ENCODE measurements at places on chromosomes 1 and 21.

- DNase-seq, result no peak
These were observed 35.2 kb upstream of the ABCA4 start for GRCh38 chr1:94156096-94156625.

GRCh38 chr1:236016083-236016482, 48.8 kb downstream of the NID1 start:
- no peak for DNase-seq

DNA sequence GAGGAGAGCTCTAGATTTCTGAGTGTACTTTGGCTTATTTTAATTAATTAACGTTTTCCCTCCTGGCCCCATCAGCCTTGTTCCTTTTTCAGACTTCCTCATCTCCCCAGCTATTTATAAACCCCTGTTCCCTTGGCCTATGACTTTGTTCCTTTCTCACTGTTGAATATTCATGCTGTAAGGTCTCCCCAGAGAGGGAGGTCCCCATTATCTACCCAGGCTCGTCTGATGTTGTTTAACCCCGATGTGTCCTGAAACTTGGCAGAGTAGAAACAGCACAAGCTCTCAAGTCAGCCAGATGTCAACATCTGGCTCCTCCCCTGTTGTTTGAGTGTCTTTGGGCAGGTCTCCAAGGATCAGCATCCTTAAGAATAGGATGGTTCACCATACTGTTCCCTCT, 153.6 kb downstream of the HIVEP3 start:
- DNase-seq, result no peak

- DNase-seq, result no peak
These were observed 96.7 kb downstream of the NGF start for GRCh38 chr1:115241309-115241708.

DNA sequence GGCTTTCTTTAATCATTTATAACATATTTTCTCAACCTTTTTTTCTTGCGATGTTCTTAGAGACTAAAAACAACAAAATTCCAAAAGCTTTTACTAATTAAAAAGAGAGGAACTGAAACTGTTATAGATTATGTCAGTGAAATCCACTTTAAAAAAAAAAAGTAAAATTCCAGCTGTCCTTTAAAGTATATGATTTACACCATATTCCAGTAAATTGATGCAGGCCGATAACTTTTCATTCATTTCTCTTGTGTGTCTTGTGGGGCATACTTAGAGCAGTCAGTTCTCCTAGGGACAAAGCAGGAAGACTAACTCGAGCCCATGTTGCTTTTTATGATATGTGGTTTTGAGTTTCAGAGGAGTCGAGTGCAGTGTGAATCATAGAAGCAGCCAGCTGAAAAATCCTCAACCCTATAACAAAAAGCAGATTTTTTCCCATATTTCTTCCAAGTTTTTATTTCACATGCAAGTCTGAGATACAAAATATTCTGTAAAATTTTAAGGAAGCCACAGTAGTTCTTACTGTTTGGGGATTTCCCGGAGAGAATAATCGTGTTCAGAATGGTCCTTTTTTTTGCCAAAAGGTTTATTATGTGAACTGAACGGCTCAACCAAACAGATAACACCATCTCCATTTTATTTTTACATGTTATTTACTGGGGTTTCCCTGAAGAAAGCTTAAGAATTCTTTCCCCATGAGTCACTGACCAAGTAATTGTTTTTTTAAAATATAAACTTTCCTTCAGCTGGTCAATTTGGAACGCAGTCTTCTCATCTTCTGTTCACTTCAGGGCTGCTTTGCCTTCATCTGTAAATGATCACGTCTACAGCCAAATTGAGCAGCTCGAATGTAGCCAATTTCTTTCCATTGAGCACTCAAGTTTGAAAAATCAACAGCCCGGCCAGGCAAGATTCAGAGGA, 77.0 kb upstream of the C1orf105 start:
- no peak for DNase-seq

DNA sequence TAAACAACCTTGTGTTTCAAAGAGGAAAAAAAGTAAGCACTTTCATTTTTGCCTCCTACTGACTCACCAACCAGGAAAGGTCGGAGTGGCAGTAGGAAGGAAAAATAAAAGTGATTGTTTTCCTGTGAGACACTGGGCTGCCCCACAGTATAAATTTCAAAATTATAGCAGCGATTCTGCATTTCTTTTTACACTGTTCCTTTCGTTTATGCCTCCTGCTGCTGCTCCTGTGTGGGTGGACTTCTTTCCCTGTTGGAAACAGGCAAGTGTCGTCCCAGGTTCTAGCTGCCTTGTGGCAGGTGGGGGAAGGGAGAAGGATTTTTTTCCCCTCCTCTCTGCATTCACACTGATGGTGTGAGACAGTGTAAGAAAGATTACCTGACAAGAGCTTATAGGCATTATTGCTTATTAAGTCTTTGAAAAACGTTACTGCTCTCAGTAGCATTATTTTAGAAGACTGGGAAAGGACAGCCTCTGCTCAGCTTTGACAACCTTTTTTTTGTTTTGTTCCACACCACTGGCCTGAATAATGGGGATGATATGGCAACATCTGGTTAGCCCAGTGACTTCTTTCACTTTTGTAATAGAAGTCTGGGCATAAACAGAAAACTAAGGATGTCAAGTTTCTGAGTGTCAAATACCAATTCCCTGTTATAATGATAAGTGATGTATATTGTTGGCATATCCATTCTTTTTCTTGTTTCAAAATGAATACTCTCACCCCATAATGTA, 77.9 kb downstream of the NEK7 start:
- DNase-seq, result no peak

Data from activated gamma-delta T cell (primary cell).